RWPE1 (cell line): ENCODE measurements at places on chromosomes 5 and 9.

DNA sequence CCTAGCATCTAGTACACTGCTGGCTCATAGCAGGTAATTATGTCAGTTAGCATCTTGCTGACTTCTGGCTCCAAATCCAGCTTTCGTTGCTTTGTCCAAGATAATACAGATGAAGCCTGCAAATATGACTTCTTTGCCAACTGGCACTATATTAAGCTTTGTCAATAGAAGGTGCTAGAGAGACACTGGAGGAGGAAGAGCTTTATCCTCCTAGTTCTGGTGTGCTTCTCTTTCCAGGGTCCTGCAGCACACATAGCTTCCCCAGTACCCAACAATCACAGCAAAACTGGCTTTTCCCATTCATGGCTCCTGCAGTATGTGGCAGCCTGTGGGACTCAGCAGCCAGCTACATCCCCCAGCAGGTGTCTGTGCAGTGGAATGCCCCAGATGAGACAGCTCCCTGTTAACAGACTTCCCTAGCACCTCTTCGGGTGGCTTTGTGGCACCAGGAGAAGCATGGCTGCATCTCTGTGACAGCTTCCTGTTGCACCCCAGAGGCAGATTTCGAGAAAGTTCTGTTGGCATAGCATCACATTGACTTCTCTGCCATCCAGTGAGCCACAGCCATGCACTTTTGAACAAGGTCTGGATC, 147.8 kb downstream of the OXCT1 start:
- DNase-seq = no peak

GRCh38 chr5:174844971-174845370, 120.6 kb downstream of the MSX2 start:
- no peak for DNase-seq

- DNase-seq = no peak
Measured at GRCh38 chr5:175690025-175690424, 32.2 kb downstream of the HRH2 start.

GRCh38 chr5:67085616-67086015, 111.0 kb downstream of the CD180 start:
- no peak for DNase-seq

DNA sequence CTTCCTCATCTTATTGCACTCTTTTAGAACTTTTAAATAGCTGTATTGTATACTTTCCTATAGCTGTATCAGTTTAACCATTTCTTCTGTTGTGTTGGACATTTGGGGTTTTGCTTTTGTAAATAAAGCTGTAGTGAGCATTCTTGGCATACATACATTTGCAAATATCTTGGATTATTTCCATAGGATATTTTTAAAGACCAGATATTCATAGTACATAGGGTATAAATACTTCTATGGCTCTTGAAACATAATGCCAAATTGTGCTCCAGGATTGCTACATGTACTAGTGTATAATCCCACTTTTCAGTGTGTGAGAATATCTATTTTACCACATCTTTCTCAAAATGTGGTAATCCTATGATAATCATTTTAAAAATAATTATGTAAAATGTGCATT, 51.2 kb downstream of the SCAMP1 start:
- DNase-seq = no peak

GRCh38 chr5:17106521-17106920, 110.9 kb upstream of the BASP1 start:
- DNase-seq = no peak

DNA sequence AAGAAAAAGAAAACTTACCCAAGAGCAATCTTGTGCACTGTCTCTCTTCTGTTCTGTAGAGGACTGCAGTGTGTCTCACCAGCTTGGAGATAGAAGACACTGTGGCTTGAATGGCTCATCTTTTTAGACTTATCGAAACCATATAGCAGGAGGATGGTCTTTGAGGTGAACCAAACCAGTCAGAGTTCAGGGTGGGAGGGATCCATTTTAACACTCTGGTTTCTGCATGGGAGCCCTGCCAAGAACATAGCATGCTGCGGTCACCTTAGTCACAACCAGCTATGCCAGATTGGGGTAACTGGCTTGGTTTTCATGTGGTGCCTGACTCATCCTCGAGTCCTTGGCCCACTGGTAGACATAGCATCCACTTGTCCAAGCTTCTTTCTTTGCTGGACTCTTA, 135.1 kb downstream of the PAPPA start:
- DNase-seq = peak; percentile 35

DNA sequence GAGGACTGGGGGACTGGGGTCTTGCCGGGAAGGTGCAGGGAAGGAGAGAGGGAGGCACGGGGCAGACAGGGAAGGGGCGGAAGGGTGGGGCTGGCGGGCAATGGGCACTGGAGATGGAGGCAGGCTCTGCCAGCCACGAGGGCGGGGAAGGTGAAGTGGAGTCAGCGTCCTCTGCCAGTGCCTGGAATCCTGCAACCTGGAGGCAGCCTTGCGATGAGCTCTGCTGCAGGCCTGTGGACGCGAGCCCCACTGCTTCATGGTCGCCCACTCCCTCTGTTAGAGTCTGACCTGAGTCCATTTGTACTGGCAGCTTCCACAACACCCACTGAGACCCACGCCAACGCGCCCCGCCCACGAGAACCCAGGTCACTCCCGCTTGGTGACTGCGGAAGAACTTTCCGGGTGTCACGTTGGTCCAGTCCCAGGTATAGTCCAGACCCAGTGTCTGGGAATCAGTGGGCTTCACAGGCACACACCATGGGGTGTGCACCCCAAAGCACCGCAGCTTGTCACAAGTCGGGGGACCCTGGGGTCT, 106.4 kb upstream of the PPP1R26 start:
- no peak for DNase-seq

DNA sequence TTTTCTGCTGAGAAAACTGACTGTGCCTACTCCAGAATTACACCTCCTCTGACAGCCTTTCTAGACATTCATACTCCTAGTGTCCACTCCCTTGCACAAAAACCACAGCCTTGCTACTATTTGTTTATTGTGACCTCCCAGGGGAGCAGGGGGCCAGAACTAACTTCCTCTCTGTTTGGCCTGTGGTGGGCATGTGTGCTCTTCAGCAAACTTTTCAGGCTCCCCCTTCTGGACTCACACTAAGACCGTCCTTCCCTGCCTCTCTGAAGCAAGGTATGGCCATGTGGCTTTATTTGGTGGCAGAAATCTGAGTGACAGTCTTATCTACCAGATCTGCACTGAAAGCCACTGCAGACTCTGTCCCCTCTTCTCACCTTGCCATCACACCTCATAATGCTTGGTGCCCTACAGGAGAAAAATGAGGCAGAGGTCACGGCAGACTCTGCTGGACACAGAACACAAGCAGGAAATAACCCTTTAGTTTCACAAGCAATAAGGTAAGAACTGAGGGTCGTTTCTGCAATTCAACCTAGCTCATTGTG, 28.2 kb downstream of the LIFR start:
- DNase-seq = no peak

- DNase-seq = no peak
Measured at GRCh38 chr9:113645978-113646253, 182.4 kb downstream of the RGS3 start.

DNA sequence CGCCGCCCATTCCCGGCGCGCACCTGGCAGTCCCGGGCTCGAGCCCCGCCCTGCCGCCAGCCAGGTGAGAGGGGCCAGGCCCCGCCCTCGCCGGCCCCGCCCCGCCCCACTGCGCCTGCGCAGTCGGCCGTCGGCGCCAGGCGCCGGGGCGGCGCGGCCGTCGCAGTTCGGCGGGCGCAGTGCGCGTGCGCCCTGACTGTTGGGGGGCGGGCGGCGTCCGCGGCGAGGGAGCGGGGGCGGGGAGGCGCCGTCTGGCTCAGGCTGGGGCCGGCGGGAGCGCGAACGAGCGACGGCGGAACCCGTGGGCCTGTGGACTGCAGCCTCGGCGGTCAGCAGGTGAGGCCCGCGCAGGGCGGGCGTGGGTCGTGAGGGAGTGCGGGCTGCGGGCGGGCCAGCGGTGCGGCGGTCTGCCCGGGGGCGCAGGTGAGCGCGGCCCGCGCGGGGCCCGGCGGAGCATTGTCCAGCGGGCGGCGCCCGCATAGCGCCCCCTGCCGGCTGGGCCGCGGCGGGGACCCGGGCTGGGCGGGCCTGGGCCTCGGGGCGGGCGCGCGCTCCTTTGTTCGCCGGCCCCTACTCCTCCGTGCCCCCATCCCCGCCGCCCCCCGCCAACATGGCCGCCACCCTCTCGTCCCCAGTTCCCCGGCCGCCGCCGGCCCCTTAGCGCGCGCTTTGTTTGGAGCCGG, at the start of gene SPIN1:
Gene SPIN1 (plus strand): TSS at position 242 of the 683 bp plus-strand sequence. CDS start 38,096 bp downstream, outside the sequence.
- peak; percentile 96 for DNase-seq

GRCh38 chr5:169610606-169611005, 26.5 kb upstream of the DOCK2 start:
- DNase-seq = no peak

GRCh38 chr9:127131871-127132270, 9.4 kb upstream of the ANGPTL2 start:
- DNase-seq = peak; percentile 74

GRCh38 chr9:93827545-93828330, 127.4 kb downstream of the BARX1 start:
- peak; percentile 84 for DNase-seq

GRCh38 chr9:130746434-130747212, 53.0 kb downstream of the EXOSC2 start:
- DNase-seq = no peak

DNA sequence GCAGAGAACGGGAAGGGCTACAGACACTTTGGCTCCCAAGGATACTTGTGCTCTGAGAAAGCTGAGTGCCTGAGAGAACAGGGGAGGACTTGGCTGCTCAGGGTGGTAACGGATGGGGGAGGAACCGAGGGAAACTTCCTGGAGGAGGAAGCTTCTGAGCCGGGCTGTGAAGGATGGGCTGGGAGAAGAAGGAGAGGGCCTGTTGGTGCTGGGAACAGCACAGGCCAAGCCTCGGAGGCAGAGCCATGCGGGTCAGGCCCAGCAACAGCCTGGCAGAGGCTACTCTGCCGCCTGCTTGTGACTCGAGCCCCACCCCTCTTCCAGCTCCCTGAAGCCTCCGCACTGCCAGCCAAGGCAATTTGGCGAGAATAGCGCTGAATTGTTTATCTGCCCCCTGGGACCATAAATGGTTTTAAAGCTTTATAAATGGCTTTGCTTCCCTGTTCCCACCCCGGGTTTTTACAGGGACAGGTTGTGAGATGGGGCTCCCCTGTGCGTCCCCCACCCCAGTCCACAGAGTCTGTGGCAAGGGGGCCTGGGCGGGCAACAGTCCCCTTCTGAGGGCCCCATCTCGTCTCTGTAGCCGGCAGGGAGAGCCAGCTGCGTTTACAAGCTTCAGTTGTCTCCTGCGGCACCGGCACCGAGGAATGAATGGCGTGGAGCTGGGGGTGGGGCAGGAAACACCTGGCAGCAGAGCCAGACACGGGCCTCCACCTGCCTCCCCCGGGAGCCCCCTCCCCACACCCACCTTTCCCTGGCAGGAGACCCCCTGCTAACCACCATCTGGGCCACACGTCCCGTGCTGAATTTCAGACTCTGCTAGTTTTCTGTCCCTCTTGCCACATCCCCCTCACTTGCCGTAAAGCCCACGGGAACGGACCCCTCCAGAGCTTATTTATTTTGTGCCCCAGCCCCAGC, 24.4 kb downstream of the FAM163B start:
- DNase-seq = no peak

DNA sequence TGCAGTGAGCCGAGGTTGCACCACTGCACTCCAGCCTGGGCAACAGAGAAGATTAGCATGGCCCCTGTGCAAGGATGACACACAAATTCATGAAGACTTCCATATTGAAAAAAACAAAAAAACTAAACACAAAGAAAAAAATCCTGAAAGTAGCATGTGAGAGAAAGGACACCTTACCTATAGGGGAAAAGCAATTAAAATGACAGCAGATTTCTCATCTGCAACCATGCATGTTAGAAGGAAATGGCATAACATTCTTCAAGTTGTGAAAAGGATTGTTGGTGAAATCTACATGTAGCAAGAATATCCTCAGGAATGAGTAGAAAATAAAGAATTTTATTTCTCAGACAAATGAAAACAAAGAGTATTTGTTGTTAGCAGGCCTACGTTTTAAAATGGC, 13.4 kb upstream of the ZNF169 start:
- no peak for DNase-seq

- DNase-seq = no peak
Measured at GRCh38 chr5:153584126-153584959, 93.9 kb downstream of the GRIA1 start.

DNA sequence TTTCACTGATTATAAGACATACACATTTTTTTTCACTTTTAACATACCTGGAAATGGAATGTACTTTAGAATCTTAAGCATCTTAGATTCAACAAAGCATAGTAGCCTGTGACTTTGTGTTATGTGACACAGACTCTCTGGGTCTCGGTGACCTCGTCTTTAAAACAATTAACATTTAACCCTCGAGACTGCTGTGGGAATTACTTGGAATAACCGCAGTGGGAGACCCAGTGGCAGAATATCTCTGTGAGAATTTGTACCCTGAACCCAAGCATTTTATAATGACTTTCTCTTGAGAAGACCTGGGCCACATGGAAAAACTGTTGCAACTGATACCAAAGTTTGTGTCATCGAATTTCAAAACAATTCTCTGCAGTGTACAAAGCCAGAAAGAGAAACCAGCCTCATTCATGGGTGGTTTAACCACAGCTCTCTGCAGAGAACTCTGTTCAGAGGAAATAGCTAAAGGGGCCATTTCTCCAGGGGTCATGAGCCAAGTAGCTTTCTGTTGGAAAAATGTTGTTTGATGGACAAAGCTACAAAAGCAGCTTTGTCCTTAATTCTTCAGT, 10.0 kb upstream of the RETREG1 start:
- no peak for DNase-seq

DNA sequence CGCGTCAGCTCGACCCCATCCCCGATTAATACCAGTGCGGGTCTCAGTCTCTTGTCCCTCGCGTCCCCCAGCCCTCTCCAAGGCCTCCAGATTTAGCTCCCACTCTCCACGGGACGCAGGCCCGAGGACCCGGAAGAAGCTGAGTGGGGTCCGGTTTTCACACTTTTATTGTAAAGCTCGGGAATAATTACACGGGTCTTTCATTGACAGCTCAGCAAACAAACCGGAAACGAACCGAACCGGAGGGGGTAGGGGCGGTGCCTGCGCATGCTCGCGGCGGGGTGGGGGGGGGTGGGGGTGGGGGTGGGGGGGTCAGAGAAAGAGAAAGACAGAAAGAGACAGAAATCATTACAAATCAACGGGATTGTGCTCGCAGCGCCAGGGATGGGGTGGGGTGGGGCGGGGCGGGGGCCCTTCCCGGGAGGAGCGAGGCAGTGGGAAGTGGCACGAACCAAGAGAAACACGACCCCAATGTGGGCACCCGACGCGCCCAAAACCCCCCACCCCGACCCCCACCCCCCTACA, 27.9 kb downstream of the PCDH1 start:
- peak; percentile 94 for DNase-seq

DNA sequence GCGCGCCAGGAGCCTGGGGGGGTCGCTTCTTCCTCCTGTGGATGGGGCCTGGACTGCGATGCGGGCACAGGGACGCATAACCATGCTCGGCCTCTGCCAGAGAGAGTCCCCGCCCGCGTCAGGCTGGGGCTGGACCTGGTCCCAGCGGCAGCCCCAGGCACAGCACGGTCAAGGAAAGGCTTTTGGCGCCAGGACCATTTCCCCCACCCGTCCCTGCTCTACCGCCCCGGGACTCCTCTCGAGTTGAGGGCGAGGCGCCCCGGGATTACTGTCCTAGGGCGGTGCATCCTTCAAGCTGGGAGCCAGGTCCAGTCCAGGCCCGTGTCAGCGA, 341 bp downstream of the MXD3 start:
- no peak for DNase-seq
